ENCODE measurements at places on chromosomes 13 and 19.

- DNase-seq = no peak
Measured at GRCh38 chr13:23876265-23876664, 12.9 kb downstream of the MIPEP start.

- DNase-seq = no peak
Measured at GRCh38 chr13:51425410-51426042, 27.3 kb downstream of the INTS6 start.

- DNase-seq = no peak
Measured at GRCh38 chr13:31182987-31183386, 16.8 kb upstream of the B3GLCT start.

GRCh38 chr19:45382426-45382825, 12.1 kb upstream of the ERCC2 start:
- DNase-seq = no peak

DNA sequence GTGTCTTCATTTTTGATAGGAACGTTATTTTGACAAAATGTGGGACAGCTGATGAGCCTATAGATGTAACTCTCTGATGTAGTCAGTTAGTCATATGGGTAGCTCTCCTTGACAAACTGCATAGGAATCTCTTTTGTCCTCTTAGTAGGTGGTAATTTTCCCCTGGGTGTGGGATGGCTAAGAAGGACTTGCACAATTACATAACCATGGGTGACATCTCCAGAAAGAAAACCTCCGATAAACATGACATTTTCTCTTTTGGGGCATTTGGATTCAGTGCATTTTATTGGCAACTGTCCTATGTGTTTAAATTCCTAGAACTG, 41.8 kb downstream of the IGFL3 start:
- no peak for DNase-seq

GRCh38 chr19:2428321-2428690, 920 bp upstream of the TIMM13 start:
- no peak for DNase-seq

- no peak for DNase-seq
Measured at GRCh38 chr19:46521241-46521868, 25.7 kb upstream of the PNMA8B start.

DNA sequence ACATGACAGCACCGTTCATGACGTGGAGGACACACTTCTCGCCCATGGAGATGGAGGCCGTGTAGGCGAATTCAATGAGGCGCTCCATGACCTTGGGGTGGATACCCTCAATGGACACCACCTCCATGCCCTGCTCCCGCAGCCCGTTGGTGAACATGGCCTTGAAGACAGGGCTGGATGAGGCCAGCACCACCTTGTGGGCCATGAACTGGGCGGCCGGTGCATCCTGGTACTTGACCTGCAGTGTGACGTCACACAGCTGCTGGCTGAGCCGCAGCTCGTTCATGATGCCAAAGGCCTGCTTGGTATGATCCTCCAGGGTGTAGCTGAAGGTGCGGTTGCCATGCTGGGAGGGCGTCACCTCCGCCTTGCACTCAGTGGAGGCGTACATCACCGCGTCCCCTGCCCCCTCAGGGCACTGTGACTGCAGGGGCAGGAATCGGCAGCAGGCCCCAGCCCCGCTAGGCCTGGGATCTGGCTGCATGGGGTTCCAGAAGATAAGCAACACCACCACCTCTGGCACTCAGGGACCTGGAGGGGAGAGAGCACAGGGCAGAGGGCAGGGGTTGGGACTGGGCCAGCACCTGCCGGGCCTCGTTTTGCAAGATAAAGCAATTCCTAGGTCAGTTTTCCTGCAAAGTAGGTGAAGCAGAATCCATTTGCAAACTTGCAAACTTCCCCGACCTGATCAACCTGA, 3.5 kb downstream of the KEAP1 start:
- DNase-seq = no peak

- DNase-seq = no peak
Measured at GRCh38 chr13:33849211-33849610, 31.3 kb downstream of the RFC3 start.

- DNase-seq = no peak
Measured at GRCh38 chr19:11204943-11205349, 7.6 kb upstream of the KANK2 start.

- DNase-seq = no peak
Measured at GRCh38 chr13:79703772-79704171, 222.8 kb downstream of the NDFIP2 start.

DNA sequence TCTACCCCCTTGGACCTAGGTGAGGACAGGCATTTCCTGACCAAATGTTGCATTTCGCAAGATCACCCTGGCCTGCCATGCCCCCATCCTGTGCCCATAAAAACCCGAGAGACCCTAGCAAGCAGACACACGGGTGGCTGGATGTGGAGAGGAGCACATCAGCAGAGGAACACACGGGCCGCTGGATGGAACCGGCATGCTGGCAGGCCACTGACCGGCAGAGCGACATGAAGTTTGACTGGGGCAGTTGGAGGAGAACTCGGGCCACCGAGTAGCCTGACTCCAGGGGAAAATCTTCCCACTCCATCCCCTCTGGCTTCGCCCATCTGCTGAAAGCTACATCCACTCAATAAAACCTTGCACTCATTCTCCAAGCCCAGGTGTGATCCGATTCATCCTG, 329.3 kb downstream of the FGF9 start:
- DNase-seq = no peak

All from hematopoietic multipotent progenitor cell treated with erythropoietin and hydrocortisone succinate and interleukin-3 and kit ligand, for 15 days (in vitro differentiated cells).